ENCODE measurements at places on chromosomes 11 and 22.

DNA sequence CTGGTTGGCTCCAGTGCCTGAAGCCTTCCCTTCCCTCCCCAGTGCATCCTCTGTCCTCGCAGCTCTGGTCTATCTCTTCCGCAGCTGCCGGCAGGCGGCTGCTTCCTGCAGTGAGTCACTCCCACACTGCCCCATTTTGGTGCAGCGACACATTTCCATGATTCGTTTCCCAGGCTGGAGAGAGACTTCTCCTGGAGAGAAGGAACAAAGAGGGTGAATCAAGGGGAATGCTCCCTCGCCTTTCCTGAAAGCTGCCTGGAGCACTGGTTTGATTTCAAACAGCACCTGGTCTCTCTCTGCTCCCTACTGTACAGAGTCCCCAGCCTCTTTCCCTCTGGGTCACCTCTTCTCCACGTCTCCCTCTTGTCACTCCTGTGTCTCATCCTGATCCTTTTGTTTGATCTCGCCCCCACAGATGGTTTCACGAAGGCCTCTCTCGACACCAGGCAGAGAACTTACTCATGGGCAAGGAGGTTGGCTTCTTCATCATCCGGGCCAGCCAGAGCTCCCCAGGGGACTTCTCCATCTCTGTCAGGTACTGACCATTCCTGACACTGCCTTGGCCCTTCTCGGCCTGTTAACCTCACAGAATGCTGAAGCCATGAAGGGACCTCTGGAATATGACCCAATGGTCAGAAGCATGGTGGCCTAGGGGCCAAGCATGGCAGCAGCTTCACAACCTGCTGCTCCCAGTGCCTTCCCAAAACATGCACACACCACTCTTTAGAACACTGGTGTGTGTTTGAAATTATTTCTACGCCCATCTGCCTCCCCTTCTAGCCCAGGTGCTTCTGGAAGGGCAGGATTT is at the start of gene TMA7B:
Gene TMA7B, plus strand, starts transcription at position 758 of the 808 bp plus-strand sequence. CDS start 3,978 bp downstream, outside the sequence.
- no peaks in the 10 kb centered on the region for H3K36me3 ChIP-seq
- no peak within 1 kb of the TSS for H3K27ac ChIP-seq
- H3K4me1 ChIP-seq = peaks cover 6% of the 10 kb centered on the region

- 0 out of 2 replicates have a peak, but pooled peaks cover 2% of the 10 kb centered on the region for H3K27me3 ChIP-seq
- H3K4me1 ChIP-seq = peaks cover 35% of the 10 kb centered on the region
- peak overlapping the region; percentile 71 for H3K27ac ChIP-seq
- no peak for DNase-seq
- no peaks in the 10 kb centered on the region for H3K36me3 ChIP-seq
These were observed 628 bp downstream of the LRP4 start for GRCh38 chr11:46917762-46918082.

GRCh38 chr11:2684581-2684980 is 15.2 kb downstream of the KCNQ1OT1 start:
- peaks cover 87% of the 10 kb centered on the region for H3K36me3 ChIP-seq
- no peak for DNase-seq
- H3K27ac ChIP-seq = no peak overlapping the region
- no peaks in the 10 kb centered on the region for H3K27me3 ChIP-seq
- H3K4me1 ChIP-seq = peaks cover 95% of the 10 kb centered on the region
- H3K4me3 ChIP-seq = no peak overlapping the region

- H3K4me3 ChIP-seq = no peak overlapping the region
- no peaks in the 10 kb centered on the region for H3K36me3 ChIP-seq
- no peak overlapping the region for H3K27ac ChIP-seq
- no peak for DNase-seq
These were observed 223.9 kb upstream of the ZBED5 start for GRCh38 chr11:11081776-11082175.

DNA sequence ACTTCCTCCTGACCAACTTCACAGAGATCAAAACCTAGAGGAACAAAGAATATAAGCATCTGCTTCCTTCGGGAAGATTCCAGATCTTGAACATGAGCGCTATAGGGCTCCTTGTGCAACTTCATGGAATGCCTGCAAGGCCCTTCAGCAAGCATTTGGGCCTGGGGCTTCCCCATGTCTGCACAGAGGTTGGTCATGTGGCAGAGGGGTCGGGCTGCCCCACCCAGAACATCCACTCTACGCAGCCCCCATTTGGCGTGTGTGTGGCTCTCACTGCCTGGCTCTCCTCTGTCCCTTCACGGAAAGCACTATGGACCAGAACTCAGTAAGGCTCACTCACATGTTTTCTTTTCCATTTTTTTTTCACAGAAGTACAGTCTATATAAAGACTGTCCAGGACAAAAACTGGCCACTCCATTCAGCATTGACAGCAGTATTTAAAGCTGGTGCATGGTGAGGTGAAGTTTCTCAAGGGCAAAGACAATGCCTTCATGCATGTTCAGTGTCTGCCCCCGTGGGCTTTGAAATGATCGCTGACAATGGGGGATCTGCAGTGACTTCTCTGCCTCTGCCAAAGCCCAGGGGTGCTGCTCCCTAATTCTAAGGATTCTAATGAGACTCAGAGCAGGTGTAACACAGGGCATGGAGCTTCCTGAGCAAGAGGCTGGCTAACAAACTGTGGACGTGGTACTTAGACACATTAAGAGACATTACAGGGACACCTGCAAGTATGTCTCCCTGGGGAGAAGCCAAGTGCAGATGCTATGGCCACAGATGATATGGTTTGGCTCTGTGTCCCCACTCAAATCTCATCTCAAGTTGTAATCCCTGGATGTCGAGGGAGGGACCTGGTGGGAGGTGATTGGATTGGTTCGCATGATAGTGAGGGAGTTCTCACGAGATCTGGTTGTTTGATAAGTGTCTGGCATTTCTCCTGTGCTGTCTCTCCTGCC is 66.5 kb upstream of the PITPNB start:
- no peaks in the 10 kb centered on the region for H3K27me3 ChIP-seq
- no peaks in the 10 kb centered on the region for H3K4me1 ChIP-seq
- H3K4me3 ChIP-seq = no peak overlapping the region
- peaks cover 52% of the 10 kb centered on the region for H3K36me3 ChIP-seq

GRCh38 chr11:111045874-111046273 is 199.7 kb upstream of the POU2AF2 start:
- DNase-seq = no peak
- H3K4me3 ChIP-seq = no peak overlapping the region
- peaks cover 8% of the 10 kb centered on the region for H3K27me3 ChIP-seq

DNA sequence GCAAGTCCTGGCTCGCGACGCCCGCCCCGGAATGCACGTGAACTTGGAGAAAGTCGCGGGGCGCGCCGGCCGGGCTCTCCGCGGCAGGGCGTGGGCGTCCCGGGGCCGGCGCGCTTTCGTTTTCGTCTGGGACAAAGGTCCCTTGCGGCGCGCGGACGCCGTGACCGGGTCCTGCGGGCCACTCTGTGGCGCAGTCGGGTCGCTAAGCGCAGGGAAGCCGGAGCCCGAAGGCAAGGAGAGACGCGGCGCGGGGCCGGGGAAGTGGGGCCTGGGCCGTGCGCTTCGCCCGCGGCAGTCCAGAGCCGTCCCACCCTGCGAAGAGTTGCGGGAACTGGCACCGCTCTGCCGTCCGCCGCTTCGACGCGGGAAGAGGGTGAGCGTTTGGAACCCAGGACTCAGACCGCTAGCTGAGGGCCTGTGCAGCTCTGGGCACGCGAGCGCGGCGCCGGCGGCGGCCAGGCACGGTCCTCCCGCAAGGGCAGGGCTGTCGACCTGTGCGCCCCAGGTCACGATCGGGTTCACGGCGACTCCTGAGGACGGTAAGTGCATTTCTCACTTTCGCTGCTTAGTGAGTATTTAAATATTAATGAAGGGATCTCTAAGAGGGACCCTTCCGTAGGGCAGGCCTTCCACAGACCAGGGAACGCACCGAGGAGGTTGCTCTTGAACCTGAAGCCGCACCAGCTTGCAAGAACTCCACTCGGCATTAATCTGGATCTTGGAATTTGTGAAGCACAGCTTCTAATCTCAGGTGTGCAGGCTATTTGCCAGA is 78.0 kb upstream of the PPARA start:
- H3K4me1 ChIP-seq = peaks cover 9% of the 10 kb centered on the region
- no peak overlapping the region for H3K27ac ChIP-seq
- H3K27me3 ChIP-seq = peaks cover 15% of the 10 kb centered on the region
- H3K4me3 ChIP-seq = peak overlapping the region; percentile 40

DNA sequence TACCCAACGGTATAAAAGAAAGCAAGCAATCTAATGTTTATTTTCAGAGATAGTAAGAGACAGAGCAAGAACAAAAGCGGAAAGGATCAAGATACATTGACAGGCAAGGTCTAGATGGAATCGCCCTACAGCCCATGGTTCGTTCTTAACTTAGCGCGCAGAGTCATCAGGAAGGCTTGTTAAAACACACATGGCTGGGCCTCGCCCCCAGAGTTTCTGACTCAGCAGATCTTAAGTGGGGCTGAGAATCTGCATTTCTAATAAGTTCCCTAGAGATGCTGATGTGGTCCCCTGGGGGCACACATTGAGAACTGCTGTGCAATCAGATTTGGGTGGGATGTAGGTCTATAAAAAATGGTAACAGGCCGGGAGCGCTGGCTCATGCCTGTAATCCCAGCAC is 35.8 kb upstream of the CHRM4 start:
- no peaks in the 10 kb centered on the region for H3K27me3 ChIP-seq
- H3K27ac ChIP-seq = no peak overlapping the region
- no peak overlapping the region for H3K4me3 ChIP-seq

- no peak overlapping the region for H3K4me3 ChIP-seq
- H3K36me3 ChIP-seq = no peaks in the 10 kb centered on the region
- H3K4me1 ChIP-seq = no peaks in the 10 kb centered on the region
These were observed 120.4 kb downstream of the PHF21B start for GRCh38 chr22:44889255-44889878.

DNA sequence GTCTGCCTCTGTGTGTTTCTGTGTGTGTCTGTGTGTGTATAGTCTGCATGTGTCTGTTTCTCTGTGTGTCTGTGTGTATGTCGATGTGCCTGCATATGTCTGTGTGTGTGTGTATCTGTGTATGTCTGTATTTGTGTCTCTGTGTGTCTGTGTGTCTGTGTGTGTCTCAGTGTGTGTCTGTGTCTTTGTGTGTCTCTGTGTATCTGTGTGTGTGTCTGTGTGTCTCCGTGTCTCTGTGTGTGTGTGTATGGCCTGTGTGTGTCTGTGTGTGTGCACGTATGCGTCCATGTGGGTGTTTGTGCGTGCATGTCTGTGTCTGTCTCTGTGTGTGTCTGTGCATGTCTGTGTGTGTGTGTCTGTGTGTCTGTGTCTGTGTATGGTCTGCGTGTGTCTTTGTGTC is 439 bp downstream of the SNX32 start:
- no peak overlapping the region for H3K4me3 ChIP-seq
- H3K27me3 ChIP-seq = peaks cover 26% of the 10 kb centered on the region
- no peaks in the 10 kb centered on the region for H3K4me1 ChIP-seq
- DNase-seq = no peak
- H3K27ac ChIP-seq = no peak overlapping the region

GRCh38 chr11:76644591-76644990 is 26.0 kb downstream of the LRRC32 start:
- H3K4me1 ChIP-seq = no peaks in the 10 kb centered on the region
- H3K27me3 ChIP-seq = 0 out of 2 replicates have a peak, but pooled peaks cover 1% of the 10 kb centered on the region
- H3K27ac ChIP-seq = no peak overlapping the region

DNA sequence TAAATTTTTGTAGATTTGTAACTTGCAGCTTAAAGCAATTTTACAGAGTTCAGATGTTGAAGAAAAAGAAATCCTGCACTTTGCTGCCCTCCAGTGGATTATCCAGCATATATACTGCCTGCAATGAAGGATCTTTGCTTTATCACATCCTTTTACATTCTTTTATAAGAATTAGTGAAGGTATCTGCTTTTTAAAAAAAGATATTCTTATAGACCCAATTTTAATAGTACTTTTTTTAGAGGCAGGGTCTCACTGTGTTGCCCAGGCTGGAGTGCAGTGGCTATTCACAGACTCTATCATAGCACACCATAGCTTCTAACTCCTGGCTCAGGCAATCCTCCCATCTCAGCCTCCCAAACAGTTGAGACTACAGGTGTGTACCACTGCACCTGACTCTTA is 60.7 kb downstream of the TTC17 start:
- H3K4me3 ChIP-seq = no peak overlapping the region
- peak; percentile 25 for DNase-seq
- H3K27me3 ChIP-seq = no peaks in the 10 kb centered on the region
- H3K36me3 ChIP-seq = peaks cover 21% of the 10 kb centered on the region
- H3K27ac ChIP-seq = no peak overlapping the region

- no peak overlapping the region for H3K4me3 ChIP-seq
- no peaks in the 10 kb centered on the region for H3K4me1 ChIP-seq
- H3K36me3 ChIP-seq = no peaks in the 10 kb centered on the region
These were observed 49.8 kb upstream of the PLET1 start for GRCh38 chr11:112310419-112310818.

- no peaks in the 10 kb centered on the region for H3K27me3 ChIP-seq
- H3K4me3 ChIP-seq = peak overlapping the region; percentile 89
- peak overlapping the region; percentile 83 for H3K27ac ChIP-seq
- peaks cover 67% of the 10 kb centered on the region for H3K4me1 ChIP-seq
- peak; percentile 64 for DNase-seq
- peaks cover 43% of the 10 kb centered on the region for H3K36me3 ChIP-seq
These were observed 580 bp downstream of the ILK start for GRCh38 chr11:6604081-6604626.

- DNase-seq = no peak
- H3K4me1 ChIP-seq = peaks cover 34% of the 10 kb centered on the region
- no peaks in the 10 kb centered on the region for H3K27me3 ChIP-seq
- no peak overlapping the region for H3K4me3 ChIP-seq
- H3K27ac ChIP-seq = no peak overlapping the region
These were observed 24.5 kb upstream of the GNB1L start for GRCh38 chr22:19879246-19879570.

GRCh38 chr11:79243422-79244210 is 197.2 kb downstream of the TENM4 start:
- H3K36me3 ChIP-seq = no peaks in the 10 kb centered on the region
- no peak overlapping the region for H3K27ac ChIP-seq
- DNase-seq = no peak
- H3K4me1 ChIP-seq = no peaks in the 10 kb centered on the region
- peaks cover 11% of the 10 kb centered on the region for H3K27me3 ChIP-seq

GRCh38 chr11:117435326-117435725 is 107.7 kb downstream of the CEP164 start:
- no peaks in the 10 kb centered on the region for H3K4me1 ChIP-seq
- DNase-seq = no peak
- H3K27ac ChIP-seq = no peak overlapping the region
- H3K36me3 ChIP-seq = no peaks in the 10 kb centered on the region
- H3K4me3 ChIP-seq = no peak overlapping the region

DNA sequence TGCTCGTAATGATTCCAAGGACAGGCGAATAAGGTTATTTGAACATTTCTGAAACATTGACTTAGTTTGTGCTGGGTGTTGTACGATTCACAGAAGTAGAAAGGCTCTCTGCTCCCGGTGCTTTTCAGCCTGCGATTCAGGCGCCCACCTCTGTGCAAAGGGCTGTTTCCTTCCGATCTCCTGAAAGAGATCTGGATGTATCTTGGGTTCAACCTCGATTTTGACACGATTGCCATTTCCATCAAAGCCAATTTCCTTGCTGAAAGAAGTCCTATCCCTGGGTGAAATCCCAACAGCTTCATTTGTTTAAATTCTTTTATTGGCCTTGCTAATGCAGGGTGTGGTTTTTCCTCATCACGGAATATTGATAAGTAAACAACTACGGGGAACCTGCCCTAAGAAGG is 1.1 kb upstream of the ZC3H12C start:
- no peaks in the 10 kb centered on the region for H3K36me3 ChIP-seq
- peak overlapping the region; percentile 70 for H3K27ac ChIP-seq
- H3K4me1 ChIP-seq = peaks cover 27% of the 10 kb centered on the region
- peaks cover 18% of the 10 kb centered on the region for H3K27me3 ChIP-seq

GRCh38 chr11:93728792-93729128 is 12.5 kb downstream of the TAF1D start:
- H3K36me3 ChIP-seq = peaks cover 38% of the 10 kb centered on the region
- H3K27ac ChIP-seq = peak overlapping the region; percentile 3
- no peak overlapping the region for H3K4me3 ChIP-seq
- H3K27me3 ChIP-seq = no peaks in the 10 kb centered on the region
- no peak for DNase-seq

GRCh38 chr22:22706253-22706915 is 62.0 kb downstream of the GGTLC2 start:
- peaks cover 4% of the 10 kb centered on the region for H3K27me3 ChIP-seq
- no peak overlapping the region for H3K27ac ChIP-seq
- DNase-seq = no peak
- H3K4me3 ChIP-seq = no peak overlapping the region
- no peaks in the 10 kb centered on the region for H3K4me1 ChIP-seq

Data from HepG2 (cell line).